ENCODE measurements at places on chromosomes 4 and X.

DNA sequence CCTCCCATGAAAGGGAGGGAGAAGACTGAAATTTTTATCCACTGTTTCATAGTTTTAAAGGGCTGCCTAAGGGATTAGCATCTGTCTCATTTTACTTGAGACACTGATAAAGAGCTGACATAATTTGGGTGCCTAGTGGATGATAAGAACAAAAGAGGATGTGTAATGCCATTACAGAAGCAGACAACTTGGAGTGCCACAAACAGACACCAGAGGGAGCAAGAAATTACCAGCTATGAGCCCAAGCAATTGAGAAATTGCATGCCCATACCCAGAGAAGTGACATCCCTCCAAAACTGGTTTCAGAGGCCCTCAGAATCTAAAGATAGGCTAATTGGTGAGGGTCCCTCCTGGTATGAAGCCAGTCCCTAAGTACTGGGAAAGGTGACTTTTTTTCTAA lies 38.5 kb upstream of the POU3F4 start:
- peak; percentile 15 for DNase-seq

GRCh38 chr4:55931833-55932232 lies 16.9 kb upstream of the CEP135 start:
- DNase-seq = no peak

DNA sequence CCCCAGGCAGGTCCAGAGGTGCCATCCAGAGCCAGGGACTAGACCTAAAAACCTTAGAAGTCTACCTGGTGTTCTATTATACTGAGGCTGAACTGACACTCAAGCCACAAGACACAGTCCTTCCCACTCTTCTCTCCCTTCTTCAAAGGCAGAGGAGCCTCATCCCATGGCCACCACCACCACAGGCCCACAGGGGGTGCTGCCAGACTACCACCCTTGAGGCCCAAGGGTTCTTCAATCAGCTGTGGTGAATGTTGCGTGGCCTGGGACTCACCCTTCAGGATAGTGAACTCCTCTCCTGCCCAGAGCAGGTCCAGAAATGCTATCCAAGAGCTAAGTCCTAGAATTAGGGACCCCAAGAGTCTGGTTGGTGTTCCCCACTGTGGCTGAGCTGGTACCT lies 17.5 kb upstream of the RFC1 start:
- DNase-seq = no peak

DNA sequence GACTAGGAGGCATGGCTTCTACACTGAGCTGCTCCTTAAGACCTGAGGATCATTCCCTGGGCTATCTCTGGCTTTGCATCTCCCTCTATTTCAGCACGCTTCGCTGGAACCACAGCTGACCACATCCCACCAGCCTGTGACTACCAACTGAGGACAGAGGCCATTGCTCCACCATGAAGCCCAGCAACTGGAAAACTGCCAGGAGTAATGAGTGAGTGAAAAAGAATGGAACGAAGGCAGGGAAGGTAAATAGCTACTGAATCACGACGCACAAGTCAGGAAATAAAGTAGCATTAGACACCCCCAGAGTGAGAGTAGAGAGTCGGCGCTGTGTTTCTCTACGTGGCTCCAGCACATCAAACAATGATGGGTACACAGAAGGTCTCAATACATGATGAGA lies 314.7 kb downstream of the LDB2 start:
- DNase-seq = no peak

- DNase-seq = no peak
Measured at GRCh38 chrX:118259213-118259612, 86.7 kb upstream of the WDR44 start.

- no peak for DNase-seq
Measured at GRCh38 chrX:136417806-136418205, 69.9 kb upstream of the BRS3 start.

DNA sequence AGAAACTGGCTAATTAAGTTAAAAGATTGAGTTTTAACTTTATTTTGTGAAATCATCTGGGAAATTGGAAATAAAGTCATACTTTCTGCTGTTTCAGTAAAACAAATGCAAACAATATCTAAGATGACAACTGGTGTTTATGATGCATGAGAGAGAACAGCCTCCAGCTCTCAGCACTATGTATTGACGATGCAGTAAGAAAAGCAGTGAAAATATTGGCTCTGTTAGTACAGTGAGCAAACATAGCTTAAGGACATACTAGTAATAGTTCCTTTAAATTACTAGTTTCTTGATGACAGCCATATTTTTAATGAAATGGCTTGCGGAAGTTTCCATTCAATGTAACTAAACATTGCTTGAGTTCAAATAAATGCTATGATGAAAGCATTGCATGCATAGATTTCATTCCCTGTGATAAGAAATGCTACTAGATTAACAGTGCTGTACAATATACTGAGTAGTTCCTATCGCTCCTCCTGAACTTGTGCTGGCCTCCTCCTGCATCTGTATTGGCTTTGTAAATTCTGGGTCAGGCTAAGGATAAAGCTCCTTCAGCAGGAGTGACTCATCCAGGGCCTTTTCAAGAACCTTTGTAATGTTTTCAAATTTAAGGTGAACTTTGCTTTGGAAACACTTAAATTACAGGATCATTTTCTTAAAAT lies 11.6 kb downstream of the ARHGAP24 start:
- no peak for DNase-seq

DNA sequence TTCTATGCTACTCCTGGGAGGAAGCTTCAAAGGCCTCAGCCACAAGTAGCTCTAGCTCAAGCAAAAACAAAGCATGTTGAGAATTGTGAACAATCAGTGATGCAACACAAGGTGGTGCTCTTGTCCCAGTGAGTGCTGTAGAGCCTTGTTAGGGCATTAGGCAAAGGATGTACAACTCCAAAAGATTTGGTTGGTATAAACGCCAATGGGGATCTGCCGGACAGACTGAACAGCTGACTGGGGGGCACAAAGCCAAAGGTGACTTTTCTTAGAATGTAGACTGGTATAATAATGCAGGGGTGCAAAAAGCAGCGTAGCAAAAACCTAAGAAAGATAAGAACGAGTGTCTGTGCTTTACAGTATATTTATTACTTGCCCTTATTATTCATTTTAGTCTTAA lies 62.6 kb upstream of the ALB start:
- DNase-seq = peak; percentile 76

- no peak for DNase-seq
Measured at GRCh38 chr4:154010371-154010770, 221.5 kb upstream of the SFRP2 start.

DNA sequence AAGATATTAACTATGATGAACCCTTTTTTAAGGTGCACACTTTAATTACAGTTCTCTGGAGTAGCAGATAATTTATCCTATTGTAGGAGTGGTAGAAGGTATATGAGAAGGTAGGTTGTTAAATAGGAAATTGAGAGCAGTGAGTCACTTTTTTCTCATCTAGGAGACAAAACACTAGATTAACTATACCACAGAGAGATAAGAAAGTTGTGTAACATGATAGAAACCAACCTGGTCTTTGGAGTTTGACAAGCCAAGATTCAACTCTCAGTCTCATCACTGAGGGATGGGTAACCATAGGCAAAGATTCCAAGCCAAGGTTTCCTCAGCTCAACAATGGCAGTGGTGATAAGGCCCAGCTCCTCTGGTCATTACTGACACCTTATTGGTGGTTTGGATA lies 104.0 kb downstream of the MAD2L1 start:
- no peak for DNase-seq

DNA sequence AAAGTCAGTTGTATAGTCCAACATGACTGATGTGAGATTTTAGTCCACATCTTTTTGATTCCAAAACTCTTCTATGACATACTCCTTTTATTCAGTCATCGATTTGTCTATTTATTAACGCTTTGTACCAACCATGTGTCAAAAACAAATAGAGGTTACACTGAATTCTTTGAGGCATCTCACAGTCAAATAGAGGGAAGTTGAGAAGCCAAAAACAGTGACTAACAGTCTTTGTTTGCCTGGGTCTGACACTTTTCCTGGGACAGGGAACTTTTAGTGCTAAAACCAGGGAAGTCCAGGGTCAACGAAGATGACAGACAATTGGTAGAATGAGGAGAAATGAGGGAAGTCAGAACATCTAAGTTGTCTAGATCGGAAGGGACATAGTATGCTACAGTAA lies 169.9 kb upstream of the HS3ST1 start:
- DNase-seq = no peak

DNA sequence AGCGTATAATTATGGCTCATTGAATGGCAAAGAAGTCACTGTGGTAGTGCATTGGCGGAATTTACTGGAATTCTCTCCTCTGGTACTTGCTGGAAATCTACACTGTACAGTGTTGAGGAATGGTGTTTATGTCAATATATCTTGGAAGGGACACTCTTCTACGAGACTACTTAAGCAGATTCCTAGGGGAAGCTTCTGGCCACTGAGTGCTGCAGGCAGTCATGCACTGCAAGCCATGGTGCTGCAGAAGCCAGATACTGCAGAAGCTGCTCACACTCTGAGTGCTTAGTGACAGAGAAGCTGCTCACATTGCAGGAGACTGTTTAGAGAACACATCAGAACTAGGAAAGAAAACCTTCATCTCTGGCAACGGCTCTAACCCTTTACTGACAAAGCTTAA lies 725.0 kb downstream of the CCSER1 start:
- DNase-seq = no peak

DNA sequence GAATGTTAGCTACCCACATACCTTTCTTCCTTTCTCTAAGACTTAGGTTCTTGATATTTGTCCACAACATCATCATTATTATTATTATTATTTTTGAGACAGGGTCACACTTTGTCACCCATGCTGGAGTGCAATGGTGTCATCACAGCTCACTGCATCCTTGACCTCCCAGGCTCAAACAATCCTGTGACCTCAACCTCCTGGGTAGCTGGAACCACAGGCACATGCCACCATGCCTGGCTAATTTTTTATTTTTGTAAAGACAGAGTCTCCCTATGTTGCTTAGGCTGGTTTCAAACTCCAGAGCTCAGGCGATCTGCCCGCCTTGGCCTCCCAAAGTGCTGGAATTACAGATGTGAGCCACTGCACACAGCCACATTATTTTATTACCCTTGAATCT lies 119.0 kb downstream of the CBR4 start:
- DNase-seq = no peak

DNA sequence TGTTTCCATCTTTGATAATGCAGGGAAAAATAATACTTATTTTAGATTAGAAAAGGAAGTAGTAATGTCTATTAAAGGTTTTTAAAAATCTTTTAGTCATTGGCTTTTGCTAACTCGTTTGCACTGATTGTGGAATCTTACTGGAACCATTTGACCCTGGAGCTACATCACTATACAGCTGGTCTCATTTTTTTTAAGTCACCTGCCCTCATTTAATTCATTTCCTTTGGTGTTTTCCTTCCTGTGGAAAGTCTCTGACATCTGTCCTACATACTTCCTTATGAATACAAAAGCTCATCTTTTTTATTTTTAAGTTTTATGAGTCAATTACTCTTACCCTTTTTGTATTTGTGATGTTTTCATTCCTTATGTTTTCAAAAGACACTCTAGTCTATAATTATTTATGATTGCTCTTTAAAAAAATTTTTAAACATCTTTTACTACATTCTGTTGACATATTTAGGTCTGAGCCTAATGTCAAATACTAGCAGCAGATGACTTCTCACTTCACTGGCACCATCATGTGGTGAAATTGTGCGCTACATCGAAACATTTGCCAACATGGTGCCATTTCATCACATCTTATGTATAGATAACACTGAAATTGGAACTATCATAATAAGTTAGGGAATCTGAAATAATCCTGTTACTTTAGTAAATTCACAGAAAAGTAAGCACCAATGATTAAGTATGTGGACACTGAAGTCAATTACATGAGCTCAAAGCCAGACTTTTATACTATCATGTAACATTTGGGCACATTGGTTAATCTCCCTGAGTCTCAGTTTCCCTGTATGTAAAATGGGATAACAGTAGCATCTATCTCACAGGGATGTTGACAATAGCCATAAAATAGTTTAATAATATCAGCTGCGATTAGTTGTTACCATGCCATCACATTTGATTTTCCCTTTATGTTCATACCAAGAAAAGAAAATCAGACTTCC lies 9.4 kb upstream of the MMAA start:
- peak; percentile 65 for DNase-seq

DNA sequence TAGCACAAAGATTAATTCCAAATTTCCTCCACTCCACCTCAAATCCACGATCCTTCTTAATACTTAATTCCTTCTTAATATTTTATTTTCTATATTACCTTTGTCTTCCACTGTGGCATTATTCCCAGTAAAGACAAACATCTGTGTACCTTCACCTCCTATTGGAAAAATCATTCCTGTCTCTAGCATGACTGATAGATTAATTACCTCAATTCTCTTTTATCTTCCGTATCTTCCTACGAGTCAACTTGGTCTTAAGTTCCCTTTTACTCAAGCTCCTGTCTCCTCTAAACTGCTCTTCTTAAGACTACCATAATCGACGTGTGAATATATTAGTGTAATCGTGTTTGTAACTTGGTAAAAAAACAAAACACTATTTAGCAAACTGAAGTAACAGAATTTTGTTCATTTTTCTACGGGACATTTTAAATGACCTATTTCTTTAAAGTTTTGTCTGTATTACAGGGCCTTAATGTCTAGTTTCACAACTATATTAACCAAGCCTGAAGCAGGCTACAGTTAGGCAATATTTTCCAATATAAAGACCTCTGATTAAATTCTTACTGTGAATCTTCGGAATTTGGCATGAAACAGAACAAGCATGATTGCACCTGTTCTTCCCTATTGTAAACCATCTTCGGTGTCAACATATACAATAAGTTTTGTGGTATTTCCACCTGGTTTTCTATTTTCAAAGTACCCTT lies 1.1 kb upstream of the USP38 start:
- no peak for DNase-seq

- no peak for DNase-seq
Measured at GRCh38 chr4:6198768-6199421, 1.5 kb downstream of the JAKMIP1 start.

DNA sequence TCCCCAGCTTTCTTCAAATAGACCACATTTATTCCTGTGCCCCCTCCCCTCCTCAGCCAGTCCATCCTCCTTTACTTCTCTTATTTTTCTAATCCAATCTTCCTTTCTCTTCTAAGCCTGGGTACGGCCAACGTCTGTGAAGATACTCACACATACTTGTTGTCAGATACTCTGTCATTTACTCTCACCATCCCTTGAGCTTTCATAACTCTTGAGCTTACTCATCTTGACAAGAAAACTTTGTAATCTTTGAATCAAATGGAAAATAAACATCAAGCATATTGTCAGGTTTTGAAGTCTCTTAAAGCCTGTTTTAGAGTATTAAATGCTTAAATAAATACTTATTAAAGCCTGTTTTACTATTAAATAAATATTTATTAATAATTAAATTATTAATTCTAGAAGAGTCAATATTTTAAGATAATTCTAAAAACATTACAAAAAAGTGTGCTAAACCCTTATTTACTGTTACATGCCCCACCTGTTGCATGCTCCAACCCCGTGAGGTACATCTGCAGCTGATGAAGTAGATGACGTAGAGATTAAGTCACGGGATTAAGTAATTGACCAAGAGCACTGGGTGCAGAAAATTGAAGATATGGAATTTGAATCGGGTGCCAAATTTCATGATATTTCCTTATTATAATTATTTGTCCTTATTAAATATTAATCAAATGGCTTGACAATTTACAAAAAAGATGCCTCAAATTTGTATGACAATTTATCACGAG lies 1.5 kb upstream of the TRIML2 start:
- DNase-seq = no peak
